H1 (cell line): ENCODE measurements at places on chromosomes 3 and 15. TPM values are rescaled to one million over a fixed set of nuclear protein-coding genes. Genes with fewer than 3 reads are reported as not detected.

DNA sequence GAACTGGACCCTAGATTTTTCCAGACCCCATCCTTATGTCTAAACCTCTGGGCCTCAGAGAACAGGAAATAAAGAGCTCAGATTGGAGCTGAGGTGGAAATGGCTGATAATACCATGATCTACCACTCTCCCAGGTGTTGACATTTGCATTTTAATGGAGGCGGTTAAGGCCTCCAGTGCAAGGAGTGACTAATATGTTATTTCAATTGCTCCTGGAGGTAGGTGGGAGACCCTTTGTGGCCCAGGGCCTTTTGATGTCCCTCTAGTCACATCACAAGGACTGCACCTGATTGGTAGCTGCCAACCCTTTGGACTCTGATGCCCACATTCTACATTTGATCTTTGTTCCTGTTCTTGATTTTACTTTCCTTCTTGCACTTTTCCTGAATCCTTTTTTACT, 9.0 kb upstream of the ADCY5 start:
- H3K27me3 ChIP-seq = no peaks in the 10 kb centered on the region
- H3K36me3 ChIP-seq = no peaks in the 10 kb centered on the region
- peaks cover 8% of the 10 kb centered on the region for H3K4me1 ChIP-seq
- no peak for DNase-seq
- H3K4me3 ChIP-seq = no peak overlapping the region
- H3K27ac ChIP-seq = no peak overlapping the region

The ABCF3 gene
- 57.8 and 76.6 TPM in 2 replicates for polyA plus RNA-seq

DNA sequence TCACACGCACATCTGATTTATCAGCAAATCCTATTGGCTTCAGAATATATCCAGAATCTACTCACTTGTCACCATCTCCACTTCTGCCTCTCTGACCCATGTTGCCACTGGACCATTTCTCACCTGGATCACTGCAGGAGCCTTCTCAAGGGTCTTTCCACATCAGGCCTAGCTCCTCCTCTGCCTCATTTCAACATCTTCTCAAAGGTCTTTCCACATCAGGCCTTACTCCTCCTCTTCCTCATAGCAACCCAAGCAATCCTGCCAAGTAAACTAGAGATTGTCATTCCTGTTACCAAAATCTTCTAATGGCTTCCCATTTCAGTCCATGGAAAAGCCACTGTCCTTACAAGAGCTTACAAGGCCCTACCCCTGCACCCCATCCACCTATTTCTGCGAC, 18.0 kb upstream of the DUT start:
- H3K36me3 ChIP-seq = no peaks in the 10 kb centered on the region
- DNase-seq = no peak
- peaks cover 3% of the 10 kb centered on the region; the same call in 1 of the 2 replicates for H3K4me1 ChIP-seq
- no peaks in the 10 kb centered on the region for H3K27me3 ChIP-seq
- H3K27ac ChIP-seq = no peak overlapping the region

DNA sequence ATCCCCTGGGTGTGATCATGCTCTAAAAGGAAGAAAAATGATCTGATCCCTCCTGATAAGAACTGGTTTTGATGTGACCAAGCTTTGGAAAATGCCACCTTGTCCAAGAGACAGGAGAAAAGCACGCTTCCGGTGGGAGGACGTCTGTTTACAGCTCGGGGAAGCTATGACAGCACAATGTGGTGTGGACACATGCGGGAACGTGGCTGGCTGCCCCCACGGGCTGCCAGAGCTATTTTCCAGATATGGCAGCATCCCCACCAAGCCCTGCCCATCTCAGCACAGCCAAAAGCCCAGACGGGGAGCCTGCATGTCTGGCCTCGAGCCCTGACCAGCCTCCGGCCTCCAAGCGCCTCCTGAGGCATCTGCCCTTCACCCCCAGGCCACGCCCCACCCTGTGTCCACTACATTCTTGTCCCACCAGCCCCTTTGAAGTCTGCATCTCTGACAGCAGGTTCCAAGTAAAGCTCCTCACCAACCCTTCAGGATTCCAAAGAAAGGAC, 63.2 kb upstream of the HRH1 start:
- no peaks in the 10 kb centered on the region for H3K27me3 ChIP-seq
- H3K27ac ChIP-seq = no peak overlapping the region
- no peak for DNase-seq
- no peaks in the 10 kb centered on the region for H3K36me3 ChIP-seq
- H3K4me3 ChIP-seq = no peak overlapping the region
- H3K4me1 ChIP-seq = no peaks in the 10 kb centered on the region

DNA sequence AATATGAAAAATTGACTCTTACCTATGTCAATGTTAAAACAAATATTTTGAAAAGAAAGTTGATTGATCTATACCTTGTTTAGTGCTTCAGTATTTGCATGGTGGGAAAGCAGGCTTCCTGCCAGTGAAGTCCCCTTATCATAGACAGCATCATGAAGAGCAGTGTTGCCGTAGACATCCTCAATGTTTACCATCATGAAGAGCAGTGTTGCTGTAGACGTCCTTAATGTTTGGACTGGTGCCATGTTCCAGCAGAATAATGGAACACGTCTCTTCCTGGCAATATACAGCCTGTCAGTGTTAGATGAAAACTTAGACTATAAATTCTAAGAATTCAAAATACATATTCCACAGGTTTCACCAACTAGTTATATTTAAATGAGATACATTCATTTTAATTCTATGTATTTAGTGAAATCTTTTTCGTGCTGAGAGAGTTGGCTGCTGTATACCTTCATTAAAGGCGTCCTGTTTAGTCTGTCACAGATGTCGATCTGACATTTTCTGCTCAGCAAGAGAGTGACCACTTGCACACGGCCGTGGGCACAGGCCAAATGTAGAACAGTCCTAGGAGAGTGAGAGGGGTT, 116.8 kb downstream of the LMLN start:
- H3K4me1 ChIP-seq = peaks cover 2% of the 10 kb centered on the region
- no peak for DNase-seq
- H3K4me3 ChIP-seq = no peak overlapping the region

- H3K4me3 ChIP-seq = no peak overlapping the region
- DNase-seq = no peak
- H3K27ac ChIP-seq = no peak overlapping the region
- H3K36me3 ChIP-seq = no peaks in the 10 kb centered on the region
- no peaks in the 10 kb centered on the region for H3K27me3 ChIP-seq
These were observed 38.0 kb upstream of the COPB2 start for GRCh38 chr3:139427283-139428060.

- DNase-seq = no peak
- no peak overlapping the region for H3K4me3 ChIP-seq
- no peaks in the 10 kb centered on the region for H3K27me3 ChIP-seq
- H3K4me1 ChIP-seq = peaks cover 10% of the 10 kb centered on the region
These were observed 29.3 kb downstream of the SLC4A7 start for GRCh38 chr3:27454914-27455313.

DNA sequence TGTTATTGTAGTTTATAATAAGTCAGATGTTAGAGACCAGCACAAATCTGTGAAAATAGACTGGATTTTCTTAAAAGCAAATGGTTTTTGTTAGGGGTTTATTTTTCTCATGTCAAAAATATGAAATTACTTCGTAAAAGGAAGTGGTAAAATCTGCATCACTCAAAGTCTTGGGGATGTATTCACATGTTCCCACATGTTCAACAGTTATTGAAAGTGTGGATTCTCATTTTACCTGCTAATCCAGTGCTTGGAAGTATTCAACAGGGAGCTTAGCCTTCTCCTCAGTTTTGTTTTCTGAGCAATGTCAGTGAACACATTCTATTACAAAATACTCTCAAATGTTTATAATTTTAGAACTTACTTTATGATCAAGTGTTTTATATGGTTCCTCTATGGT, 352.0 kb downstream of the SOX2 start:
- H3K27ac ChIP-seq = no peak overlapping the region
- H3K4me3 ChIP-seq = no peak overlapping the region
- no peaks in the 10 kb centered on the region for H3K4me1 ChIP-seq
- DNase-seq = no peak
- H3K36me3 ChIP-seq = no peaks in the 10 kb centered on the region

The ROPN1B gene
- 0.09 and 0.30 TPM in 2 replicates for polyA plus RNA-seq

DNA sequence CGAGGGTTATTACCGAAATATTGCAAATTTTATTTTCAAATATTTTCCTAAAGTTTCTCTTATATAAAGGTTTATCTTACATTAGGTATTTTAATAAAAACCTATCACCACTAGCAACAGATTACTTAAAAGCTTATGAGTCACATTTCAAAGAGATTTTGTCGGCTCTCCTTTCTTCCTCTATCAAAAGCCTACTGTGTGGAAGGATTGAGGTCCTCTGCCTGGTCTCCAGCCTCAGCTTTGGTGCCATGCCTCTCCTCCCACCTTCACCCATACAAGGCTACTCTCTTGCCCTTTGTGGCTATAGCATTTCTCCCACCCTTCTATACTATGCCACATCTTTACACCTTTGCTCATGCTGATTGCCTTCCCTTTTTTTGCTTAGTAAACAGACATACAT, 199.3 kb downstream of the TNIK start:
- no peaks in the 10 kb centered on the region for H3K36me3 ChIP-seq
- no peak for DNase-seq
- H3K4me1 ChIP-seq = no peaks in the 10 kb centered on the region
- H3K27ac ChIP-seq = no peak overlapping the region
